GM23338 (cell line): ENCODE measurements at places on chromosomes 12 and 14. TPM values are rescaled to one million over a fixed set of nuclear protein-coding genes. Genes with fewer than 3 reads are reported as not detected.
A peak's percentile ranks its signal among the peaks of the same experiment; 100 is the strongest.

- no peaks in the 10 kb centered on the region for H3K27me3 ChIP-seq
- H3K27ac ChIP-seq, result no peak overlapping the region
- no peak for DNase-seq
- no peak overlapping the region for H3K4me3 ChIP-seq
These were observed 135.9 kb downstream of the KTN1 start for GRCh38 chr14:55715889-55716288.

- no peaks in the 10 kb centered on the region for H3K36me3 ChIP-seq
- no peak overlapping the region for H3K4me3 ChIP-seq
- DNase-seq, result peak; percentile 71
- H3K4me1 ChIP-seq, result no peaks in the 10 kb centered on the region
These were observed 74.7 kb downstream of the NOC4L start for GRCh38 chr12:132218915-132219314.

DNA sequence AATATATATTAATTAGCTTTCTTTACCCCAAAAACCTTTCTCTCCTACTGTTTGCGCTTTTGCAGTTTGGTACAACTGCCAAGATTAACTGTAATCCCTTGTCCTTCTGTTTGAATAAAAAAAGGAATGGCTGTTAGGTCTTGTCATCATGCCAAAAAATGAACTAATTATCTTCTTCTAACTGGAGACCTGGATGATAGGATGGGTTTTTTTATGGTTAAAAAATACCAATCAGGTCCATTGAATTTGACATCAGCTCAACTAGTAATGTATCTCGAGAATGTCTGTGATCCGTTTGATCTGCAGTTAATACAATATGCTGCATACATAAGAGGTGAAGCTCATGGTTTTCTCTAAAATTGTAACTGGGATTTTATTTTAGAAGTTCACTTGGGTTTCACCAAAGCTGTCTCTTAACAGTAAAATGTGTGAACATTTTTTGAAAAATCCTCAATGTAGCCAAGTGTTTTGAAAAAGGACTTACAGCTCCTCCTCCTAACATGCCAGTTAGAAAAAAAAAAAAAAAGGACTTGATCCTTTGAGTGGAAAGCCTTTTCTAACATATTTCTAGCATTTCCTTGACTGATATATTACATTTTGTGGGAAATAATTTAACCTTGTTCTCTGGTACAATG is 96.8 kb downstream of the SRGAP1 start:
- no peak for DNase-seq
- H3K4me1 ChIP-seq, result peaks cover 22% of the 10 kb centered on the region
- no peak overlapping the region for H3K4me3 ChIP-seq
- H3K27ac ChIP-seq, result no peak overlapping the region

DNA sequence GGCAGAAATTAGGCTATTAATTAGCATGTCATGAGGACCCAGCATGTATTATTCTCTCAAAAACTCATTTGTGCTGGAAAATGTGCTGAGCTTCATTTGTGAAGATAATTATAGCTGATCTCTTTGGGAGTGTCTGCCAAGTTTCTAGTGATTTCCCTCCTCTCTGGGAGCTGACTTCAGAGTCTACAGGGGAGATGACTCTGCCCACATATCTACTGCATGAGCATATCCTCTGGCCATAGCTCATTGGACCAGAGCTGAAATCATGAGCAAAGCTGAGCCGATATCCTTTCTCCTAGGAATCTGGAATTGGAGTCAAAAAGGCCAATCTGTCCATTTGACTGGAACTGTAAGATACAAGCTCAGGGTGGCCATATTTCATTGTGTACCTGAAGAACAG is 5.9 kb downstream of the CCDC198 start:
- no peak overlapping the region for H3K4me3 ChIP-seq
- H3K4me1 ChIP-seq, result no peaks in the 10 kb centered on the region
- no peak for DNase-seq
- no peaks in the 10 kb centered on the region for H3K36me3 ChIP-seq
- H3K27ac ChIP-seq, result no peak overlapping the region
- H3K27me3 ChIP-seq, result no peaks in the 10 kb centered on the region

DNA sequence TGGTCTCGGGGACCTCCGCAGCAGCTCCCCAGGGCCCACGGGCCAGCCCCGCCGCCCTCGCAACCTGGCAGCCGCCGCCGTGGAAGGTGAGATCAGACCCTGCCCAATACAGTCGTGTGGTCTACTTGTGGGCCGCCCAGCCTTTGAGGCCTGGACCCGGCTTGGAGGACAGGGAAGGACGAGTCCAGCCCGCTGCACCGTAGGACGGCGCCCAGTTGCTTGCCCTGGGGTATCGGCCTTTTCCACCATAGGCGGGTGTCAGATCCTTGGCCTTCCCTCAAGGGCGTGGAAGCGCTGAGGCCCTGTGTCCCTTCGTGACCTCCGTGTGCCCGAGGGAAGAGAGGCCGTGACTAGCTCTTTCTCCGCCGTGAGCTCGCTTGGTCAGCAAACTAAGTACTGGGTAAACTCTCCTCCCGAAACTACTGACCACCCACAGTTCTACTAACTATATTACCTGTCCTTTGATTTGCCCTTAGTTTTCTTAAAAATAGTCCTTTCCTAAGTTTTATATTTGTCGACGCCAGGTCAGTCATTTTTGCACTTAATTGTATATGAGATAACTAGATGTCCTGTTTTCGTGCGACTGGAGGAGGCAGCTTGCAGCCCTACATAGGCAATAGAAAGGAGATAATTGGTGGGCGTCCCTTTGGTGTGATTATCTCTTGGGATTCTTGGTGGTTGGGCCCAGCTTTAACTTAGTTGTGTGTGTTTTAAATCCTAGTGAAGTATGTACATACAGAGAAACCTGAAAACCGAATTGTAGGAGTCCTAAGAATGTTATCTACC is 757 bp downstream of the SLC25A3 start:
- peaks cover 40% of the 10 kb centered on the region for H3K36me3 ChIP-seq
- H3K27ac ChIP-seq, result peak overlapping the region; percentile 91
- H3K27me3 ChIP-seq, result no peaks in the 10 kb centered on the region

GRCh38 chr12:1839956-1840951 is 19.9 kb downstream of the LRTM2 start:
- peaks cover 9% of the 10 kb centered on the region for H3K4me1 ChIP-seq
- H3K27ac ChIP-seq, result no peak overlapping the region
- H3K4me3 ChIP-seq, result no peak overlapping the region
- peak; percentile 19 for DNase-seq

DNA sequence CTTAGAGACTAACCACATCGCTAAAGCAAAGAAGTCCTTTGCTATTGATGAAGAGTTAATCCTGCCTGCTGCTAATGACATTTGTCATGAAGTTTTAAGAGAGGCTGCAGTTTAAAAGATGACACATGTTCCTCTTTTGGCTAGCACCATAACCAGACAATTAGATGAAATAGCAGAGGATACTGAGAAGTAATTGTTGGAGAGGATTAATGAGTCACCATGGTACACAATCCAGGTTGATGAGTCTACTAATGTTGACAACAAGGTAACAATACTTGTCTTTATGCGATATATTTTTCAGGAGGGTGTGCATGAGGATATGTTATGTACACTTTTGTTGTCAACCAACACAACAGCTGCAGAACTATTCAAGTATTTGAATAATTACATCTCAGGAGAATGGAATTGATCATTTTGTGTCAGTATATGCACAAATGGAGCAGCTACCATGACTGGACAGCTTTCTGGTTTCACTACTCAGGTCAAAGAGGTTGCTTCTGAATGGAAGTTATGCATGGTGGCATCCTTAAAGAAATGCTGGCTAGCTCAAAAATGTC is 56.7 kb downstream of the LRRIQ1 start:
- H3K36me3 ChIP-seq, result no peaks in the 10 kb centered on the region
- no peak overlapping the region for H3K27ac ChIP-seq
- no peaks in the 10 kb centered on the region for H3K4me1 ChIP-seq
- no peak overlapping the region for H3K4me3 ChIP-seq

DNA sequence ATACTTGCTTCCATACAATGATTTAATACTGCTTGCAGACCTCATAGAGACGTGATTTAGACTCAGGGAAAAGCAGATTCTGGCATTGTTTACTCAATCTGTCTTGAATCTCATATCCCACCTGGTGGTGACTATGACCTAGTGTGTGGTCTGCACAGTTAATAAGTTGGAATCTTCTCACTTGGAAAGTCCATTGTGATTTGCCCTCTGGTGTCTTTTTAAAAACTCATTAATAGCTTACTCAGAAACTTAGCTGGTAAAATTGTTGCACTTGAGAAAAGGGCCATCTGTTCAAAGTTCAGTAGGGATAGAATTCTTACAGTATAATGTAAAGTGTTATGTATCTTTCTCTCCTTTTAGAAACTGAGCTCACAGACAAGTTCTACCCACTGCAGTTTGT is 106.0 kb downstream of the PELI2 start:
- H3K4me1 ChIP-seq, result no peaks in the 10 kb centered on the region
- no peak overlapping the region for H3K27ac ChIP-seq
- H3K36me3 ChIP-seq, result no peaks in the 10 kb centered on the region; the same call in 1 of the 2 replicates
- no peaks in the 10 kb centered on the region for H3K27me3 ChIP-seq
- no peak overlapping the region for H3K4me3 ChIP-seq
- no peak for DNase-seq

GRCh38 chr14:77040059-77040740 is 11.7 kb upstream of the IRF2BPL start:
- peaks cover 86% of the 10 kb centered on the region for H3K4me1 ChIP-seq
- DNase-seq, result peak; percentile 90
- H3K4me3 ChIP-seq, result peak overlapping the region; percentile 69
- H3K36me3 ChIP-seq, result no peaks in the 10 kb centered on the region
- peak overlapping the region; percentile 82 for H3K27ac ChIP-seq

TMEM30B gene
- 12.8 and 22.9 TPM in 2 replicates for total RNA-seq

- H3K27ac ChIP-seq, result peak overlapping the region; percentile 96; the same call in 1 of the 2 replicates
- no peak overlapping the region for H3K4me3 ChIP-seq
- DNase-seq, result no peak
- peaks cover 71% of the 10 kb centered on the region for H3K4me1 ChIP-seq
- H3K36me3 ChIP-seq, result peaks cover 3% of the 10 kb centered on the region; the same call in 1 of the 2 replicates
These were observed 11.9 kb downstream of the CD9 start for GRCh38 chr12:6212086-6212485.

TRPV4 gene
- total RNA-seq, result 1.0 and 1.1 TPM in 2 replicates

GRCh38 chr14:25259470-25259869 is 209.5 kb upstream of the STXBP6 start:
- no peak for DNase-seq
- no peaks in the 10 kb centered on the region for H3K27me3 ChIP-seq
- H3K4me1 ChIP-seq, result no peaks in the 10 kb centered on the region
- H3K36me3 ChIP-seq, result no peaks in the 10 kb centered on the region
- H3K4me3 ChIP-seq, result no peak overlapping the region
